HEK293T (cell line): ENCODE measurements at places on chromosomes 12 and 14.
A peak's percentile ranks its signal among the peaks of the same experiment; 100 is the strongest.

GRCh38 chr14:79473651-79474050 lies 737.7 kb downstream of the DIO2 start:
- DNase-seq, result no peak

- DNase-seq, result peak; percentile 76
Measured at GRCh38 chr12:122834921-122835749, at the start of gene HIP1R. HIP1R (plus strand) TSS chr12:122835457; CDS start chr12:122835551, 94 bp downstream.

- no peak for DNase-seq
Measured at GRCh38 chr12:45518291-45519235, 210.9 kb upstream of the ARID2 start.

DNA sequence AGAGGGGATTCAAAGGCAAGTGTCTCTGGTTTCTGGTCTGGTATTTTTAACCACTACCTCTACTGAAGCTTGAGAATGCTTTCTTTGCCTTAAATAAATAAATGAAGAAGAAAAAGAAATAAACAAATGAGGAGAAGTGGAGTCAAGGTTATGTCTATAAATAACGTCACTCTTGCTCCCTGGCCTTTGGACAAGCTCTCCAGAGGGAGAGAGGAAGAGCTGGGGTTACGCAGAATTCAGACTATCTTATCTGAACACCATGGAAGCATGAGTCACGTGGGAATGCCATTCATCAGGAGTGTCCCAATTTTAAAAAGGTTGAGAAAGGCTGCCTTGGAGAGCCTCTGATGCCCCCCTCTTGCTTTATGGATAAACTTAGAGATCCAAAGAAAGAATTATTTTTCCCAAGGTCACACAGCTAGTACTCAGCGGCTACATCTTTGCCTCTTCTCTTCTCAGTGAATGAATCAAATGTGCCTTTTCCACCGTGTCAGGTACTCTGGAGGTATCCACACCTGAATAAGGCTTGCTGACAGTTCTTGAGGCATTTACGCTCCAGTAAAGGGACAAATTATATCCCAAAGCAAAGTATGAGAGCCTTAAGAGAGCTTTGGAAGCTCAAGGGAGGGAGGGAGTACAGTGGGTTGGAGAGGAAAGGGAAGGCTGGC lies 12.9 kb upstream of the MSI1 start:
- no peak for DNase-seq

DNA sequence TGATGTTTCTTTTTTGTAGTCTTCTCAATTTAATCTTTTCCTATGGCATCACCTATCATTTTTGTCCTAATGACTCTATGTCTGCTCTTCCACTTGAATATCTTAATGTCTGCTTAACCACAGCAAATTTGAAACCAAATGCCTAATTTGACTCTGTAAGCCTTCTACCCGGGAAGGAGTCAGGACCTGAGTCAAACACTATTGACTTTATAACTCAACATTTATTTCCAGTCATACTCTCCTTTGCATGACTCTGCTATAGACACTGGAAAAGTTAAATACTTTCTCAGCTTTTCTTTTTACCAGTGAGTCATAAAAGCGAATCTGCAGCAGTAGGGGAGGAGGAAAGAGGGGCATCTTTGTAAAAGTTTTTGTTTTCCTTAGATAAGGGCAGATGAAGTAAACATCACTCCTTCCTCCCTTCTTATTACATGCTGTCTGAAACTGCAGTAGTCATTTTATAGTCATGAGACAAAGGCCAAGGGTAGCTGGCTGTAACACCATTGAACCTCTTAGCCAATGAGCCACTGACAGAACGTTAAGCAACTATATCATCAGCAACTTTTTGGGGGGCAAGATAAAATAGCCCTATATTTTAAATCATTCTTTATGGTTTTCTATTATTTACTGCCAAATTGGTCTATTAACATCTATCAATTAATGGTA lies 179.3 kb downstream of the MIPOL1 start:
- DNase-seq, result no peak

- peak; percentile 10 for DNase-seq
Measured at GRCh38 chr12:22231836-22232235, 102.7 kb downstream of the ST8SIA1 start.

DNA sequence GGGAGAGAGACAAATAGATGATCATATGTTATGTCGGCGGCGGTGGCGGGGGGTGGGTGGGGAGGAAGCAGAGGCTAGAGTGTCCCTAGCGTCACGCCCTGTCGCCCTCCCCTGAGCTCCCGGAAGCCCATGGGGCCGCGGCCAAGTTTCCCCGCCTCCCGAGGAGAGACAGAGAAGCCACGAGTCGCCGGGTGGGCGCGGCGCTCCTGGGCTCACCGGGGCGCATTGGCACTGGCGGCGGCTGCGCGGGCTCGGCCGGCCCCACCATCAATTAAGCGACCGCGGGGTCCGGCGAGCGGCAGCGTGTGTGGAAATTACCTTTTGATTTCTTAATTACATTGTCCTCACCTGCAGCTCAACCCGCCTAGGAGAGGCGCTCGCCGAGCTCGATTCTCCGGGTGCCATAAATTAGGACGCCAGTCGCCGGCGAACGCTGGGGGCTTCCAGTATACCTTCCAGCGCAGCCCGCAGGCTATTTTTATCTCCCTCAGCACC lies 119.9 kb upstream of the LHX5 start:
- peak; percentile 48 for DNase-seq

DNA sequence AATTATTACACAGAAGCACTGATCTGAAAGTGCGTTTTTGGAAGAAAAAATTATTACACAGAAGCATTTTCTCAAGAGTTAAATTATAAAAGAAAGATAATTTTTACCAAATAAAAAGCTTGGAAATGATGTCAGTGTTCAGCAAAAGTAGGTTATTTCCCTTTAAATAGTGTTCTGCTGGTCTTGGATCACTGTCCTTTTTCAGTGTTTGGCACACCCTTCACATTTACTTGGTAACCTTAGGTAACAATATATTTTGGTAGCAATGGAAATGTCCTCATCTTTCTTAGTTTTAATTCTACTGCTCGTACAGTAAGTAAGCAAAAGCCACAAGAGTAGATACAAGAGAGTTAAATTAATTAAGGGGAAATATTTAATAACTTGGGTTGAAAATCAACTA lies 40.3 kb downstream of the FERMT2 start:
- no peak for DNase-seq

- DNase-seq, result no peak
Measured at GRCh38 chr12:83149987-83150386, 463.3 kb downstream of the TMTC2 start.

GRCh38 chr12:68745376-68745903 lies 536 bp upstream of the SLC35E3 start:
- no peak for DNase-seq

DNA sequence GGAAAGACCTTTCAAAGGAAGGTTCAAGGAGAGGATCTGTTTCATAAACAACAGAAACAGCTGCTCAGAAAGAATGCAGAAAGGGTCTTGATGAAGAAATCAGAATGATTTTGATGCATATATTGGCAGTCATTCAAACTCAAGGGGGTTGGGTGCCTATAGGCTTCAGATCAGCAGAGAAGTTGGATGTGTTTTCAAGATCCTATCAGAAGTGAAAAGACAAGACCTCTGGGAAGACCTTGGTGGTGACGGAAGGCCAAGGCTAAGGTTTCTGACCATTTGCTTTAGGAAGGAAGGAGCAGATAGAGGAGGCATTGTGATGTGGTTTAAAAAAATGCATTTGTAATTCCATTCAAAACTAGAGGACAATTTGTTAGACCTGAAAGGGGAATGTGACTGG lies 15.2 kb upstream of the PTPRB start:
- DNase-seq, result no peak

DNA sequence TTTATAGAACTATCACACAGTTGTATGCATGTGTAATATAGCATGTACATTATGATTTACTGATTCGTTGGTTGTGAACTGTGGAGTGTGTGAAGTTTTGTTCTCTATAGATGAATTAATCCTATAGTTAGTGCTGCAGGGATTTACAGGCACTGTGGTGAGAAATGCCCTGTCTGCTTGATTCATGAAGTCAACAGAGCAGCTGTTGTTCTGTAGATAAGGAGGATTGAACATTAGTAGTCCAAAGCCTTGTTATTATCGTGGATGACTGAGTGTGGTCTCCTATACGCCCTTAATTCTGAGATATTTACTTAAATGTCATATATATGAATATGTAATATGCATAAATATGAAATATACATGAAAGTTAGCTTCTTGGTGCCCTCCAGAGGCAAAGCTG lies 98.3 kb downstream of the DNAH10 start:
- DNase-seq, result no peak

DNA sequence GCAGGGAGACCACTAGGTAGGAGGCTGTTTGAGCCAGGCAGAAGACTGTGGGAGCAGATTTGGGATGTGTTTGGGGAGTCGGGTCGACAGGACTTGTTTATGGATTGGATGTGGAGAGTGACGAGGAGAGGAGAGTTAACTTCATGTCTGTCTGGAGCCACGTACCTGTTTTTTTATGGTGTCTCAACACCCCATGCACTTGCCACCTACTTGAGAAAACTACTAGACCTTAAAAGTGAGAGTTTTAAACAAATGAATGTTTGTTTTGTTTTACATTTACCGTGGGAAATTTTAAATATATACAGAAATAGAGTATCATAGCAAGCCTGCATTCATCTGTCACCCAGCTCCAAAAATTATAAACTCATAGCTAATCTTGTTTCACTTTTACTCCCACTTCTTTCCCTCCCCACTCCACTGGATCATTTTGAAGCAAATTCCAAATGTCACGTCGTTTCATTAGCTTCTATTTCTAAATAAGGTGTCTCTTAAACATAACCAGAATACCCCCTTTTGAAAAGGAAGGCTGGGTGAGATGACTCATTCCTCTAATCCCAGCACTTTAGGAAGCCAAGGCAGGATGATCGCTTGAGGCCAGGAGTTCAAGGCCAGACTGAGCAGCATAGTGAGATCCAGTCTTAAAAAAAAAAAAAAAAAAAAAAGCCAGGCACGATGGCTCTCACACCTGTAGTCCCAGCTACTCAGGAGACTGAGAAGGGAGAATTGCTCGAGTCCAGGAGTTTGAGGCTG lies 136.2 kb downstream of the ANO6 start:
- DNase-seq, result no peak

- DNase-seq, result no peak
Measured at GRCh38 chr14:82951171-82951570, 1417.5 kb upstream of the SEL1L start.

DNA sequence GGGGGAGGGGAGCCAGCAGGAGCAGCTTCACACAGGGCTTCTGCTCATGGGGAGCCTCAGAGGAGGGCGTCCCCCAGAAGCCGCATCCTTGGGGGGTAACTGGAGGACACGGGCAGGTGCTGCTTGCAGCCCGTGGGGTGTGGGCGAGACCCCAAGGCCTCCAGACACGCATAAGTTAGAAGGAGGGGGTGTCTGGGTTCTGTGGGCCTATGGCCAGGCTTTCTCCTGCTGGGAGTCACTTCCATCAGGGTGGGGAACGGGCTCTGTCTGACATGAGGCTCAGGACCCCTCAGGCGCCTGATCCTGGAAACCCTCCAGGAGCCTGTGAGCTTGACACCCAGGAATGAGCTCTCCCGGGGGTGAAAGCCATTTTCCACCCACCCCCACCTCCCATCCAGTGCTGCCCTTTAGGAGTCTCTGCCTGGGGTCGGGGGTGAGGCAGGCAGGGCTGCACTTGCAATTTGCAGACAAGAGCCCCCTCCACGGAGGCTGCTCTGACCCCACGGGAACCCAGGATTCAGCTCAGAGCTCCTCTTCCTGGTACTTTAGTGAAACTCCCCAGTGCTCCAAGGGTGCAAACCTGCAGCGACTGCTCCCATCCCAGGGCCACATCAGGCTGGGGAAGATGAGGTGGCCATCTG lies 325.7 kb downstream of the ADGRD1 start:
- no peak for DNase-seq

DNA sequence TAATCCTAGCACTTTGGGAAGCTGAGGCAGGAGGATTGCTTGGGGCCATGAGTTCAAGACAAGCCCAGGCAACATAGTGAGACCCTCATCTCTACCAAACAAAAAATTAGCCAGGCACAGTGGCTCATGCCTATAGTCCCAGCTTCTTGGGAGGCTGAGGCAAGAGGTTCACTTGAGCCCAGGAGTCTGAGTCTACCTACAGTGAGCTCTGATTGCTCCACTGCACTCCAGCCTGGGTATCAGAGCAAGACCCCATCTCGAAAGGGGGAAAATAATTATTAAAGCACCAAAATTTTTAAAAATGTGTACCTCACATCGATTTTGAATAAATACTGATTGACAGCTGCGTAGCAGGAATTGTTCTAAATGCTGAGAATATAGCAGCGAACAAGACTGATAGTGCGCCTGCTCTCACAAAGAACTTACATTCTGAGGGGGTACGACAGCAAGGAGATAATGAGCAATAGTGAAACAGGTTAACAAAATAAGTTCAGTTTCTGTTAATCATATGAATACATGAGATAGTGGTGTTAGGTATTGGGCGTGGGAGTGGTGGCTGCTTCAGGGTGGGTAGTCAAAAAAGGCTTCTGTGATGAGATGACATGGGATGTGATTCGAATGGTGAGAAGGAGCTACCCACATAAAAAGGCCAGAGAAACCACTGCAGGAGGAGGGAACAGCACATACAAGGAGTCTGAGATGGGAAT lies 19.6 kb downstream of the HCFC2 start:
- no peak for DNase-seq

DNA sequence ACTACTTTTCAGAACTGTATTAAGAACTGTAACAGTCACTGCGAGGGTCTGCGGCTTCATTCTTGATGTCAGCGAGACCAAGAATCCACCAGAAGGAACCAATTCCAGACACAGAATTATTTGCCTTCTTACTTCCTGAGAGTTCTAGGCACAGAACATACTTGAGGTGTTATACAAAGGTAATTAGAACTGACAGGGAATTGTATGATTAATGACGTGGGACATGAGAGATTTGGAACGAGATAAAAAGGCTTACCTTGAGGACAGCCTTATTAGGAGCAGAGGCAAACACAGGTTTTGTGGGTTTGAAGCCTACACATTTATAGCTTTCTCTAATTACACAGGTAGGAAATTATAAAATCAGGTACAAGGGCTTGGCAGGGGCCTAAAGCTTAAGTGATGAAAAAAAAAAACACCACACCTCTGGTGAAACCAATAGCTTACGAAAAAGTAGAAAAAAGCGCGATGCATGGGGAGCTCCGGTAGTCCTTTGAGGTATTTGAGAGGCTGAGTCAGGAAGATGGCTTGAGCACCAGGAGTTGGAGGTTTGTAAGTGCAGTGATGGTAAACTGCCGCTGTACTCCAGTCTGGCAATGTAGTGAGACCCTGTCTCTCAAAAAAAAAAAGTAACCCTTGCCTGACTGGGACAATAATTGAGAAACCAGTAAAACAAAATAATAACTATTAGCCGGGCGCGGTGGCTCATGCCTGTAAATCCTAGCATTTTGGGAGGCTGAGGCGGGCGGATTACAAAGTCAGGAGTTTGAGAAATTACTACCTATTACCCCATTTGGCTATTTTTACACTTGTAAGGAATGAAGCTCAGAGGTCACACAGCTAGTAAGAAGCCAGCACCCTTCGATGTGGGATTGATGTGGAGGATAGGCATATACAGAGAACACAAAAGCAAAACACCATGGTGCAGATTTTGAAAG lies 795 bp upstream of the ACOT2 start:
- DNase-seq, result no peak

DNA sequence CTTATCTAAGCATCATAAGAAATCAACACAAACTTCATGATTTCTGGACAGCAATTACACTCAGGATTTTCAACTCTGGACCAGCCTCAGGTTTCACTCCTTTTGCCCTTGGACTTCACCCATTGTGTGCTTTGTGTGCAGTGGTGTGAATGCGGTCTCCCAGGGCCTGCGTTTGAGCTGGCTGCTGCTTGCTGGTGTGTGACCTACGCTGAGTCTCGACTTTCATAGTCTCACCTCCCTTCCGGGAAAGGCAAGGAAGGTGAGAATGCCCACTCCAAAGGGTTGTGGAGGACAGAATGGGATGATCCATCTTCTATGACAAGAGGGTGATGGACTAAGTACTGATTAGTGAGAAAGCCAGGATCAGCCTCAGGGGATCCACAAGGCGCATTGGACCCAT lies 228.8 kb downstream of the C12orf75 start:
- DNase-seq, result no peak
